ENCODE measurements at places on chromosomes 13 and 19.

- DNase-seq = no peak
These were observed 21.1 kb downstream of the TLE2 start for GRCh38 chr19:3007975-3008374.

DNA sequence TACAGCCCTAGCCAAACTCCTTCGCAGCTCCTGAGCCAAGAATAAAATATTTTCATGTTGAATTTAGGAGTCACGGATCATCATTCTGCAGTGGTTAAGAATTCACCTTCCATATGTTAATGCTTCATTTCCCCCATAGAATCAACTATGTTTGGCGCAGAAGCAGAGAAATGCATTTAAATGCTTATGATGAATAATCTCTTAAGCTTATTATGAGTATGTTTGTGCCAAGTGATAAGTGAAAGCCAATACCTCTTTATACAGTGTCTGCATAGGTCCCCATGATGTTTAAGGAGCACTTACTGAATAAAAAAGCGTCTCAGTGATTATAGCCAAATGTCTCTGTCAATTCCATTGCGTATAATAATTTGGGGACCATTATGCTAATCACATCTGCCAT is 32.7 kb upstream of the POMP start:
- DNase-seq = no peak

DNA sequence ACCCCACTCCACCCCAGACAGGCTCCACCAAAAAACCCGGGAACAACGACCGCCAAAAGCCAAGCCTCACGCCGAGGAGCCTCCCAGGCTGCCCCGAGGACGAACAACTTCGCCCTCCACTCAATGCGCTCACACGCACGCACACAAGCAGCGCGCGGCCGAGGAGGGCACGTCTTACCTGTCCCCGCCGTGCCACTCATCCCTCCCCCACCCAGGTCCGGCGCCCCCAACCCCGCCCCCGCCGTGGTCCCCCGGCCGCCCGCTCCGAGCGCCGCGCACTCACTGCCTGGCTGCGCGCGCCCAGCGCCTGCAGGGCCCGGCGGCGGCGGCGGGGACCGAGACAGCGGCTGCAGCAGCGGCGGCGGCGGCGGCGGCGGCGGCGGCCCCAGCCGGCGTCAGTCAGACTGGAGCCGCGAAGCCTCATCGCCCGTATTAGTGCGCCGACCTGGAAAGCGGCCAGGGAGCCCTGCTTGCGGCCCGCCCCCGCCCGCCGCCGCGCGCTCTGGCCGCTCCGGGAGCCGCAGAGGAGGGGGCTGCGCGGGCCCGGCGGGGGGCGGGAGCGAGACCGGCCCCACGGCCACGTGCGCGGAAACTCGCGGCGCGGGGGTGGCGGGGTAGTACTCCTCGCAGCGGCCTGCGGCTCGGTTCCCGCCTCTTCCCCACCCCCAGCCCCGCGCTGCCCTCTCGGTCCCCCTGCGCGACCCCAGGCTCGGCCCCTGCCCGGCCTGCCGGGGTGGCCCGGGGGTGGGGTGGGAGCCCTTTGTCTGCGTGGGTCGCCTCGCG is at the start of gene SMAD9:
Gene SMAD9 (minus strand): TSS at position 406 of the 783 bp plus-strand sequence. CDS start 40,549 bp downstream, outside the sequence.
- DNase-seq = peak; percentile 35

DNA sequence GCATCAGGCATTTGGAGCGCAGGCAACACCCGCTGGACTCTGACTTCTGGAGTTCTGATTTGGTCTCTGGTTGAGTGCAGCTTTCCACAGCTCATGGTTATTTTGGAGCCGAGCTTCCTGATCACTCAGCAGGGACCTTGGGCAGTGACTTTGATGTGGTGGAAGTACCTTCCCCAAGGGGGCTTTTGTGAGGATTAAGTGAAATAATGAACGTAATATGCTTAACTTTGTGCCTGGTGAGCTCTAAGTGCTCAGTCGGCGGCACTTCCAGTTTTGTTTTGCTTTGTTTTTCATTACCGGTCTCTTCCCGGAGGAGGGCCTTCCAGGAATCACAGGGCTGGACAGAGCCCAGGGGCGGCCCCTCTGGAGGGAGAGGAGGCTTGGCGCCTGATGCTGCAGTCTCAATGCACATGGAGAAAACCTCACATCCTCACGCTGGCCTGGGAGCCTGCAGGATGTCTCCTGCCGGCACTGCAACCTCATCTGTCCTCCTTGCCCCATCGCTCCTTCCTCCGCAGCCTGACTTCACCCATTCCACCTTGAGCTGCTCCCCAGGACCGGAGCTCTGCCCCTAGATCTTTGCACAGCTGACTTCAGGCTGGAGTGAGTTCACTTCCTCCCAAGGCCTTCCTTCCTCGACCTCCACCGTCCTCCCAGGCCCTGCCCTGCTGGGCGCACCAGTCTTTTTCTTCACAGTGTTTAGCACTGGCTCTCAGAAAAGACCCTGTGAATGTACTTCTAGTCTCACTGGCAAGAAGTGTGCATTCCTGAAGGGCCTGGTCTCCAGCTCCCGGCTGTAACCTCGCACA is 1.5 kb downstream of the PLEKHF1 start:
- no peak for DNase-seq

GRCh38 chr19:4229179-4229931 is at the start of gene EBI3:
TSS of gene EBI3 (plus strand) at chr19:4229523. CDS start at chr19:4229551, 28 bp downstream.
- DNase-seq = peak; percentile 26

GRCh38 chr13:44273991-44274770 is 99.4 kb upstream of the SERP2 start:
- DNase-seq = no peak

- no peak for DNase-seq
These were observed 1034.9 kb downstream of the PCDH9 start for GRCh38 chr13:66195238-66195637.

All from skeletal muscle cell (primary cell).